Tibial nerve (tissue), 4 donors: ENCODE measurements at places on chromosomes 7 and 10. TPM values are rescaled to one million over a fixed set of nuclear protein-coding genes. Genes with fewer than 3 reads are reported as not detected.

CREB3L2 gene
- total RNA-seq: 55.3 TPM

SCART1 gene
- 8.1 TPM for total RNA-seq

PNLIPRP1 gene
- not detected for total RNA-seq

NAT16 gene
- total RNA-seq: not detected

DPYSL4 gene
- total RNA-seq: 0.21 TPM

PTPRZ1 gene
- 26.4 TPM for total RNA-seq

ZNF467 gene
- 15.9 TPM for total RNA-seq

IRF5 gene
- 13.8 TPM for total RNA-seq

BTBD16 gene
- not detected for total RNA-seq

FLNC gene
- 10.8 TPM for total RNA-seq

IFT22 gene
- total RNA-seq: 25.9 TPM

SHH gene
- 7.8 TPM for total RNA-seq

BAMBI gene
- total RNA-seq: 8.8 TPM

ICA1 gene
- total RNA-seq: 21.0 TPM

- no peak for DNase-seq
These were observed 72.8 kb downstream of the CFTR start for GRCh38 chr7:117552660-117553059.

- DNase-seq: no peak
These were observed 117.9 kb downstream of the SND1 start for GRCh38 chr7:127769696-127770400.

GRCh38 chr10:30630571-30630970 is 1.0 kb upstream of the LYZL2 start:
- peak; percentile 15 for DNase-seq

DNA sequence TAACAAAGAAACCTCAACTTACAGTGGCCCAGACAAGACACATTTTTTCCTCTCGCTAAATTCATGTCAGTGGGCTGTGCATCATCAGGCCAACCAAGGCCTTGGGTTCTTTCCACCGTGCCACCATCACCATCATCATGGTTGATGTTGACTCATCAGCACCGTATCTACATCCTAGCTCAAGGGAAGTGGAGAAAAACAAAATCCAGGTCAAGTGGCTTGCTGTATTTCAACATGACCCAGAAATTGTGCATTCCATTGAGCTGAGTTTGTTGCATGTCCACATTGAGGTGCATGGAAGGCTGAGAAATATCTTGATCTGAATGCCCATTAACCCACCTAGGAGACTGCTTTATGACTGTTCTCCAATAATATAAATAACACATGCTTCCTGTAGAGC is 312.4 kb upstream of the CDC14C start:
- DNase-seq: no peak

GRCh38 chr7:147569116-147569913 is 1021.3 kb upstream of the C7orf33 start:
- no peak for DNase-seq

DNA sequence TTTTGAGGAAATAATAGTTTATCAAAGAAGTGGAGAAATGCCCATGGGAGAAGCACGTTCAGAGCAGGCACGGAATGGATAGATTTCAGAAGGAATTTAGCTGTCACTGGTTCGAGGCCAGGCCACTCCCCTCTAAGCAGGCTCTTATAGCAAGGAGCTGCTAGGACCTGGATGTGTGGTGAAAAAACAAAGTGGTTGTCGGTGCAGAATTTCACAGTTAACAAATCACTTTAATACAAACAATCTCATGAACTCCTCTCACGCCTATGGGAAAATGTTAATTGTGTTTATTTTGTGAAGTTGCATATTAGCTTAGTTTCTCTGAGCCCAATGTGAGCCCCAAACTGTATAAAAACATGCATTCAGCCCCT is 176.3 kb downstream of the PKD1L1 start:
- no peak for DNase-seq

- no peak for DNase-seq
These were observed 37.5 kb downstream of the AGAP4 start for GRCh38 chr10:45809837-45810236.

GRCh38 chr7:39666562-39666961 is 43.2 kb downstream of the RALA start:
- no peak for DNase-seq

GRCh38 chr10:50360077-50360850 is 108.9 kb upstream of the ASAH2 start:
- no peak for DNase-seq

GRCh38 chr10:132708936-132709335 is 77.0 kb downstream of the NKX6-2 start:
- no peak for DNase-seq

DNA sequence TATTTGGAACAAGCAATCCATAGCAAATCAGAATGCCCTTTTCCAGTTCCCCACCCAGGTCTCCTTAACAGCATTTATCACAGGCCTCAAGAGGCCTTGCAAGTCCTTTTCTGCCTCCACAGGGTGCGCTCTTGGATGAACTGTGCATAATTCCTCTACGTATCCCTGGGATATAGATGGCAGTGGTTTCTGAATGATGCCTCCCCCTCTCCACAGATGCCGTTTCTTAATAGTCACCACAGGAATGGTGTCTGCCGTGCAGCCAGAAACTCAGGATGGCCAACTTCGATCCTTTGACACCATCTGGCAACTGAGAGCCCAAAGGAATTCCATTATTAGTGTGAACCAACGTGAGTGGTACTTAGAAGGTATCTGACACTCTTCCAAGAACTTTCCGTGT is 43.1 kb downstream of the JAZF1 start:
- no peak for DNase-seq

GRCh38 chr7:6232534-6232933 is 39.9 kb downstream of the CYTH3 start:
- no peak for DNase-seq

- no peak for DNase-seq
These were observed 578.5 kb downstream of the SH2D4B start for GRCh38 chr10:81116201-81116600.

- DNase-seq: no peak
These were observed 606.6 kb upstream of the SORCS1 start for GRCh38 chr10:107771066-107771465.

- no peak for DNase-seq
These were observed 211.0 kb downstream of the LRRN3 start for GRCh38 chr7:111301891-111302290.

DNA sequence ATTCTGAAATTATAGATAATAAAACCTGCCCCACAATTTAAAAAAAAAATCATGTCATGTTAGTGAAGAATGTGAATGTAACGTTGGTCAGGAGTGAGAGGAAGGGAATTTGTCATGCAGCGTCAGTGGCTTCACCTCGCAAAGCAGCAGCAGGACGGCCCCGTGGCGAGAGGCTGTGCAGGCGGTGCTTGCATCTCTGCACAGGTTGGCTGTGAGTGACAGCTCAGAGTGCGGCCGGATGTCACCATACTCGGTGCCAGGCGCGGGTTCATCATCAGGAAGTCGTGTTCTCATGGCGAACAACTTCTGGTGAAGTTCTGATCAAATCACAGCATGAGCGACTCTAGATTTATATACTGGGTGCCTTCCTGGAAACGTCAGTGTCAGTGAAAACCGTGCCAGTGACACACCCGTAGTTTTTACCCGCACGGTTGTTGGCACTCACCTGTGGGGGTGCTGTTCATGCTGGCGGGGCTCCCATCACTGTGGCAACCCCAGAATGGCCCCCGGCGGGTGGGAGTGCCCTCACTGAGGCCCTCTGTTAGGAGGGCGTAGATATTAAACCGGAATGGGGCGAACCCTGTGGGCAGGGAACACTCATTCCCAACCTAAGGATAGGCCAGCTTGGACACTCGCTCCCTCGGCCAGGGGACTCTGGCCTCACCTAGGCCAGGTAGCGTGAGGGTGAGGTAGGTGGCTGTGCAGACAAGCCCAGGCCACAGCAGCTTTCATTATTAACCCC is 120.3 kb downstream of the CYTH3 start:
- no peak for DNase-seq

- peak; percentile 78 for DNase-seq
These were observed 6.2 kb downstream of the C10orf105 start for GRCh38 chr10:71713135-71714030.

GRCh38 chr10:76155961-76156360 is 724.5 kb downstream of the LRMDA start:
- no peak for DNase-seq

DNA sequence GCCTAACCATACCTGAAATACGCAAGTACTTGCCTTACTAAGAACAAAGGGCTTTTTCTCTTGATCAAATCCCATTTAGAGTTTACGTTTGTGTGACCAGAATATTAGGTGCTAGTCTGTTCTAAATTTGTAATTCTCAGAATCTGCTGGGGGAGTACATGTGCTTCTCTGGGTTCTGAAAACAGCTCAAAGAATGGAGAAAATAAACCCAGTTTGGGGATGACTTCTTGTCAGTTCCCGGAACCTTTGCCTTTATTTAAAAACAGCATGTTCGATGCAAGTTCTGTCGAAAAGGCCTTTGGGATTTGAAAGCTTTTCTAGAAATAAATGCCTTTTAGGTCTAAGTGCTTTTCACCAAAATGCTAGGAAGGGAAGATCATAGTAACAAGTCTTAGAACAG is 147.0 kb downstream of the ARID5B start:
- no peak for DNase-seq

DNA sequence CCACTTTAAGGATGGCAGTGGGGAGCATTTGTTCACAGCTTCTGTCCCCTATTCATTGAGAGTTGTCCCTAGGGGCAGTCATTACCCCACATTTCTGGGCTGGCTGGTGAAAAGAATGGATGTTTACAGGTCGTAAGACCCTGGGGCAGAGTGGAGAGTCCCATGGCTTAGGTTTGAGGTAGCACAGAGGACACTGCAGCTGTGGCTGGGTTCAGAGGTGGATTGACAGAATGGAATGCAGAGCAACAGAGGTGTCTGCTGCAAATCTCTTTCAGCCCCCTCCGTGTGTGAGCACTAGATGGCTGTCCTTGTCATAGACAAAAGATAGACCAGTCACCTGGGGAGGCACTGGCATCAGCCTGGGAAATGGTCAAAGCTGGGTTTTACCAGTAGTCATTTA is 141.9 kb downstream of the CACNB2 start:
- DNase-seq: no peak

GRCh38 chr7:50857804-50858489 is 75.3 kb upstream of the GRB10 start:
- no peak for DNase-seq

- no peak for DNase-seq
These were observed 53.0 kb upstream of the DRGX start for GRCh38 chr10:49448924-49449323.

DNA sequence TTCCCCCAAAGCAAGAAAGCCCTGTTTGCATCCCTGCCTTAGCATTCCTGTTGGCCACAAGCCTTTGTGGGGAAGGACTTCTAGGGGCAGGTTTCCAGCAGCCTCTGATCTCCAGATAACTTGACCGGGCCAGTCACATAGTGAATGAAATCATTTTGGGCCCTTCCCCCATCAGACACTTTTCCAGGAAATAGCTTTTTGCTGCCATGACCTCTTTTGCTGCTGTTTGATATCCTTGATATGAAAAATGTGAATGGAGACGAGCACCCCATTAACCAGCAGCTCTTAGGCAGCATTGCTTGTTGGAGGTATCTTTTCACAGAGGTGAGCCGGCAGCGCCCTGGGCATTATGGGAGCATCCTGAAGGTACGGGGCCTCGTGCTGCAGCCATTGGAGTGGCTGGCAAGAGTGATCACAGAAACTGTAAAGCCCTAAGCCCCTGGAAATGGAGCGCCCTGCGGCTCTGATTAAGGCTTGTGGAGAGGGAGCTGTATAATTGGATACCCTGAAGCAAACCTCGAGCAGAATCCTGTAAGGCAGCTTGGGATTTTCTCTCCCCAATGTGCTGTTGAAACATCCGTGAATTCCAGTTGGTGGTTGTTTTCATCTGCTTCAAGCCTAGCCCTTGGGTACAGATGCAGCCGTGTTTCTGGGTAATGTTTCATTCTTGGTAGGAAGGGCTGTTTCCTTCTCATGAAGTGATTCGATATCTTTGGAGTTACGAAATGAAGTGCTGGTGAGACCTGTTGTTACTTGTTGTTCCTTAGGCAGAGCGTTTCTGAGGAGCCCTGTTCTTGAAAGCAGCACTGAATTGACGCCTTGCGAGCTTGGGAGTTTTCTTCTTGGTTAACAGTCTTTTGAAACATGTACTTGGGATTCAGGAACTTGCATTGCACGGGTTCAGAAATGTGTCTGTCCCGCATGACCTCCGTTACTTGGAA is 179.0 kb downstream of the PTEN start:
- DNase-seq: peak; percentile 47

DNA sequence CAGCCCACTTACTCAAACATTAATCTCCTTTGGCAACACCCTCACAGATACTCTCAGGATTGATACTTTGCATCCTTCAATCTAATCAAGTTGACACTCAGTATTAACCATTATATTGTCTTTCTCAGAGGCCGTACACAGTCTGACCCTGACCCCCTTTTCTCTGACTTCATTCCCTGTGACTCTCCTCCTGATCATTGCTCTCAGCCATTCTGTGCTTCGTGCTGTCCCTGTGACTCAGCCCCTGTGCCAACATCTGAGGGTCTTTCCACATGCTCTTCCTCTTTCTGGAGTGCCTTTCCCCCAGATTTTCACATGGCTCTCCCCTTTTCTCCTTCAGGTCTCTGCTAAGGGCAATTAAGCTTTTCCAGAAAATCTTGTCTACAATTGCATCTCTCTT is 289.0 kb upstream of the PHYHIPL start:
- no peak for DNase-seq

DNA sequence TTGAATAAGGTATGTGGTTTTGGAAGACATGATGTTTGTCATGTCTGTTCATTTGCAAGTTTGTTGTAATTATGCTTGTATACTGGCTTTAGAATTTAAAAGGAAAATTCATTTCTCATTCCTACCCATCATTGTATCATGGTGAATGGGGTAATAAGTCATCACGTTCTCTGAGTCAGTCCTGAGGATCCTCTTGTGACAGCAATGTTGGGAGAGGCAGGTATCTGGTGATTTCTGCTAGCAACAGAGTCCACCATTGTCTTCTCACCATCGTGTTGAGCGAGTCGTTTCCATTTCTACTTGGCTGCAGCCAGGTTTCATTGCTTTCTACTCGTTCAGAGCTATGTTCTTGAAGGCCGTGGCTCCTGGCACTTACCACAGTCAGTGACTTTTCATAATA is 16.3 kb downstream of the CUL1 start:
- no peak for DNase-seq

DNA sequence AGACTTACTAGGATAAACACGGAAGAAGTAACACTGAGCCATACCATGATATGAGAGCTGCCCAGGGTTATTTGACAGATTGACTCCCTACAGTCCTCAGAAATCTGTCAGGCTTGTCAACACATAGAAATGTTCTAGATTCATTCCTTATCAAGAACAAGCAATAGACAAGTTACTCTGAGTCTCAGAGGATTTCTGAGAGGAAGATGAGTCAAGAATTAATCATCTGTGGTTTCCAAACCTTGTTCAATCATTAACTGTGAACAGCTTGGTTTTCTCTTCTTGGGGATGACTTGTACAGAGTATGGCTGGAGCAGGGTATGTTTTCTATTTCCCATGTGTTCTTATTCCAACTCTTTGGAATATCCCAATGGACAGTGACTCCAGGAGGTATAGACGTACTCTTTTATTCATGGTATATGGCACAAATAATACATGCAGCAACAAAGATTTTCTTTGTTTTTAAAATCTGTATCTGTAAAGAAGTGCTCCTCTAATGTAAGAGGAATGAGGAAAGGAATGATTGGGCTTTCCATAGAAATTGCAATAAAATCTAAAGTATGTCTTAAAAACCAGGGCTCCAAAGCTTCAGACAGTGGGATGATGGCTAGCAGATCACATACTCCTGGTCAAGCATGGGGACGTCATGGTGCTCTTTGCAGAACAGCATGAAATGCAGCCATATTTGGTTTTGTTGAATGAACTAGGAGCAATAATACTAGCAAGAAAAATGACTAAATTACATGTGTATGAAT is 11.9 kb upstream of the SFR1 start:
- DNase-seq: no peak

GRCh38 chr7:40611095-40611871 is 476.5 kb downstream of the SUGCT start:
- no peak for DNase-seq
